ENCODE measurements at places on chromosomes 5 and 9.

DNA sequence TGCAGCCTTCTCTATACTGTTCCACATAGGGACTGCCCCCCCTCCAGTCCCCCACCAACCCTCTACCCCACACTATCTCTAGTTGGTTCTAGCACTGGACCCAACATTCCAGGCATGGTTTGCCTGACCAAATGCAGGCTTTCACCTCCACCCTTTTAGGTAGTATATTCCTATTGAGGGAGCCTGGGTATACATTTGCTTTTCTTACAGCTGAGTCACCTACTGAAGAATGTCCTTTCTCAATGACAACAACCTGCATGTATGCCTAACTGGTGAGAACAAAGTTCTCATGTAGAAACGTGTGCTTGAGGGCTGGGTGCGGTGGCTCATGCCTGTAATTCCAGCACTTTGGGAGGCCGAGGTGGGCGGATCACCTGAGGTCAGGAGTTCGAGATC is 8.2 kb downstream of the TNIP1 start:
- DNase-seq, result peak; percentile 78

GRCh38 chr5:95583992-95584391 is 29.1 kb downstream of the ARSK start:
- no peak for DNase-seq

DNA sequence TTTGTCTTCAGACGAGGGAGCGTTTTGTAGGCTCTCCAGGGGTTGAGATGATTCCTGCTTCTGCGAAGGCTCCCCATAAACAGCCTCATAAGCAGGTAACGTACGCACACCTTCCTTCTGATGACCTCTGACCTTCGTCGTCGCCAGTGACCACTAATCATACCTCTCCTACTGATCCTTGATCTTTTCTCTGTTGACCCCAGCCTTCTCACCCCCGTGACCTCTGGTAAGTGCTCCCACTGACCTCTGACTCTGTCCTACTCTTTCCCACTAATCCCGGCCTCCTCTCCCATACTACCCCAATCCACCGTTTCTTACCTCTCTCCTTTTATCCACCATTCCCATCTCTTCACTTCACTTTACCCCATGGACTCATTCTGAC is 345 bp downstream of the DNAI1 start:
- no peak for DNase-seq

DNA sequence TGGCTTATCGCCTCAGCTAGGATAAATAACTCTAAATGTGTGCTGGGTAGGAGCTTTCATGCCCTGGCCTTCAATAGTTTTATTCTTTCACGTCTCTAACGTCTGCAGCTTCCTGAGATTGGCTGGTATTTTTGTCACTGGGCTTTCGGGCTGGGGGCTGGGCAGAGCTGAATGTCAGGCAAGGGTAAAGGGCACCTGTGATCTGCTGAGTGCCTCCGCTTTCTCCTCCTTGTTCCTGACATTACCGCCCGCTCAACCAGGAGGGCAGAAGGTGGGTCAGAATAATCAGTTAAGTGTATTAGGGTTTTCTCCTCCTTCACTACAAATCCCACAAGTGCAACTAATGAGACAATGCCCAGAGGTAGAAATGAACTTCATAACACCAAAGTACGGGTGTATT is 216.6 kb downstream of the TSSK1B start:
- no peak for DNase-seq

DNA sequence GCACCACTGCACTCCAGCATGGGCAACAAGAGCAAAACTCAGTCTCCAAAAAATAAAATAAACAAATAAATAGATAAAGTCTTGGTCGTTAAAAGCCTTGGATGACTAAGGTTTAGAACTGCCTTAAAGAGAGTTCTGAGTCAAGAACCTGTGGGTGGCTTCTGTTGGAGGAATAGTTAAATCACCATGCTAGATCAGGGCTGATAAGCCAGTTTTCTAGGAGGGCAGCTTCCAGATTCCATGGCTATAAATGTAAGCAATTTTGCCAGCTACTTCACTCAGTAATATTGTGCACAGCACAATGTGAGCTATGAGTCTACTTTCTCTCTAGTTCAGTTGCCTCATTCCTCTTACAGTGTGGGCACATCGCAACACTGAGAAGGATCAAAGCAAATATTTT is 242.1 kb upstream of the NUDT12 start:
- no peak for DNase-seq

Measured in hepatic stellate cell (primary cell).